ENCODE measurements at places on chromosomes 11 and 22.

DNA sequence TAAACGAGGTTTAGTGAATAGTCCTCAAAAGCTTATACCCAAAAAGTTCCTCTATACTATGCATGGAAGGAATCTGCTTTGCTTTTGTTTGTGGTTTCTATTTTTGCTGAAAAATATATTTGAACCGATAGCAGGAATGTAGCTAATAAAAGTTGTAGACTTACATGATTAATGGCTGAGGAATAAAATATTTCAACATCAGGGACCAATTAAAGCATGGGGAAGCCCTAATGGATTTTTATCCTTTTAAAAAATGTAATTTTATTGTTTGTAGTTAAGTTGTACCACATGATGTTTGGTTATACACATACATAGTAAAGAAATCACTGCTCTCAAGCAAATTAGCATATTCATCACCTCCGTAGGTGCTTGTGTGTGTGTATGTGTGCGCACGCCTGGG lies 295.3 kb upstream of the CNTN5 start:
- no peak for DNase-seq

GRCh38 chr11:1560002-1560648 lies 11.9 kb downstream of the DUSP8 start:
- DNase-seq, result no peak

DNA sequence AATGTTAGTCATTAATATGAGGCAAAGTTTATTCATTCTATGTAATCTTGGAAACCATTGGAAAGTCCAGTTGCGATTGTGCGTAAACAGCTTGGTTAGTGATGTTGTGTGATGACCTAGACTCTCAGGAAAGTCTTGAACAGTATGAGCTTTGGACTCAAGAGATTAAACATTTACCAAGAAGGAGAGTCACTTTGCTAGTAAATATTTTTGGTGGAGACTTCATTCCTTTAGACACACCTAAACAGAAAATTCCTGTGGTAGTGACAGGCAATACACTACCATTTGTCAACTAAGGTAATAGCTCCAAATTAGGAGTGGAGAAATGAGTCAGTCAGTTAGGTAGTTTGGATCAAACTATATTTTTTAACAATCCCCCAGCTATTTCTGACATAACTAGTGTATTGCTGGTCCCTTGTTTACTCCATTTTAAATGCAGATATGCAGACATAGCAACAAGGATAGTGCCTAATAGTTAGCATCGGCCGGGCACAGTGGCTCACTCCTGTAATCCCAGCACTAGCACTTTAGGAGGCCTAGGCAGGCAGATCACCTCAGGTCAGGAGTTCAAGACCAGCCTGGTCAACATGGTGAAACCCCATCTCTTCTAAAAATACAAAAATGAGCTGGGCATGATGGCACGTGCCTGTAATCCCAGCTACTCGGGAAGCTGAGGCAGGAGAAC lies 89.3 kb downstream of the ARHGAP42 start:
- no peak for DNase-seq

DNA sequence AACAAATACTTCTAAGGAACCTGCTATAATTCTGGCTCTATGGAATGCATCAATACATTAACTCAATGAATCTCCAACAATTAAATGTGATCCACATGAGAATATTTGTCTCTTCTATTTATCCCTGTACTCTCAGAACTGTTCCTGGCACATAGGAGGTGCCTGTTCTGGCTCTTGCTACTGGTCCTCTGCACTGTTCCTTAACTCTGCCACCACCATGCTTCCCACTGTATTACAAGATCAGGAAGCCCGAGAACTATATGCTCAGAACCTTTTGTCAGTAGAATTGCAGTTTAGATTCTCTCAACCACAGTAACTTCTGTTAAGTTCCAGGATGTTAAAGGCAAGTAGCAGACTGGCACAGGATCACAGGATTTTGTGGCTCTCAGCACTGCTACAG lies 376.3 kb upstream of the CCDC90B start:
- DNase-seq, result no peak

DNA sequence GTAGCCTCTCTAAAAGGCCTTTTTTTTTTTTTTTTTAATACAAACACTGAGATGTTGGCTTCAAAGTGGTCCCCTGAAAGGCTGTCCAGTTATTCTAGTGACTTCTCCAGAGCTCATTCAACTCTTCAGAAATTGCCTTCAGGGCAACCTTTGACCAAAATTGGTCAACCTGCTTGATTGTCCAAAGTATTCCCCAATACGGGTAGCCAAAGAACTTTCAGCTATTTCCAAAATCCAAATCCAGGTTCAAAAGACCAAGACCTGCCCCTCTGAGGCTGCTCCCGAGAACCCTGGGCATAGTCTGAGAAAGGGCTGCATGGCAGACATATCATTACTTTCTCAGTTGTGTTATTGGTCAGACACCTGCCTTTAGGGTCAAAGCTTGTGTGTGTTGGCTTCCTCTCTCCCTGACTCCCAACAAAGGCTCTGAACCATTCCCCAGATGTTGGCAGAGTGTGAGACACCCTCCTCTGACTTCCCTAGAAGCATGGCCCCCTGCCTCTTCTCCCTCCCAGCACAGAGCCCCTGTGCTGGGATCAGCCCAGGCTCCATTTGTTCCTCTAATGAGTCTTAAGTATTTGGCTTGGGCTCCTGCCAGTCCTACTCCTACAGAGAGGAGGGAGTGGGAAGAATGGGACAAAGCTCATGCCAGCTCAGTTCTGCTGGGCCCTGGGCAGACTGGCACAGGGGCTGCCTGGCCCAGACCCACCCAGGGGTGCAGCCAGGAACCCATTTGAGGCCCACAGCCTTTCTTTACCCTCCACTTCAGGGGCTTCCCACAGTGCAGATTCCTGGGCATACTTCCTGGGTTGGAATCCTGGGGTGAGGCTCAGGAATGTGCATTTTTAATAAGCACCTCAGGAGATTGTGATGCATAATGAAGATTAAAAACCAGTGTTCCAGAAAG lies 30.3 kb downstream of the TNKS1BP1 start:
- DNase-seq, result no peak

GRCh38 chr11:129854232-129854805 lies 38.7 kb downstream of the TMEM45B start:
- no peak for DNase-seq

DNA sequence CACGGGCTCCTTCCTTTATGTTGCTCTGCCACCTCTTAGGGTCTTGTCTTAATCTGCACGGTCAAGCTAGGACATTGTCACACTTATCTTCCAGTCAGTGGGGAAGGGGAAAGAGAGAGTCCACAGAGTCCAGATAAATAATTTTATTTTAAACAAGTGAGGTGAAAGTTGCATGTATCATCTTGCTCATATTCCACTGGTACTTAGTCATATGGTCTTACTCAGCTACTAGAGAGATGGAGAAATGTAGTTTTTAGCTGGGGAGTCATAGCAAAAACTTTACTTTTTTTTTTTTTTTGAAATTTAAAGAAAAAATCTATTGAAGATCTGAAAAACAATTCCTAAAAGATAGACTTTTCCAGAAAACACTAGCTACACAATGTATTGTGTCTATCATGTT lies 29.0 kb downstream of the PDE3B start:
- DNase-seq, result no peak

GRCh38 chr22:36471341-36471821 lies 10.1 kb downstream of the TXN2 start:
- DNase-seq, result no peak

DNA sequence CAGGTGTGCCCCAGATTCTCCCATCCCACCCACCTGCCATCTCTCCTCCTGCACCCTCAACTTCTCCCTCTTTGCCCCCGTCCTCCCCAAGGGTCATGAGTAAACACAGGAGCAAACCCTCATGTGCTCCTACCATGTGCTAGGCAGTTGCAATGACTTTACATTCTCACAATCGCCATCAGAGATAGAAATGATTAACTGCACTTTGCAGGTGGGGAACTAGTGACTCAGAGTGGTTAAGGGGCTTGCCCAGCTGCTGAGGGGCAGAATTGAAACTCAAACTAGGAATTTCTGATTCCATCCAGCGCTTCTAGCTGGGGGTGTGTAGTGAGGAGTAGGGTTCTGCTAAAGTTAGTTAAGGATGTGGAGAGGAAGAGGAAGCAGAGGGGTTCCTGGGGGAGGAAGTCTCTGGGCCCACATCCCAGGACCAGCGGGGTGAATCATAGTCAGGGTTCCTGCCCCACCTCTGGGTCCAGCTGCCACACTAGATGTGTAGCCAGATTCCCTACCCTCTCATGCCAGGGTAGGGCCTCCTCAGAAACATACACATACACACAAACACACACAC lies 16.0 kb upstream of the PRG2 start:
- DNase-seq, result no peak

DNA sequence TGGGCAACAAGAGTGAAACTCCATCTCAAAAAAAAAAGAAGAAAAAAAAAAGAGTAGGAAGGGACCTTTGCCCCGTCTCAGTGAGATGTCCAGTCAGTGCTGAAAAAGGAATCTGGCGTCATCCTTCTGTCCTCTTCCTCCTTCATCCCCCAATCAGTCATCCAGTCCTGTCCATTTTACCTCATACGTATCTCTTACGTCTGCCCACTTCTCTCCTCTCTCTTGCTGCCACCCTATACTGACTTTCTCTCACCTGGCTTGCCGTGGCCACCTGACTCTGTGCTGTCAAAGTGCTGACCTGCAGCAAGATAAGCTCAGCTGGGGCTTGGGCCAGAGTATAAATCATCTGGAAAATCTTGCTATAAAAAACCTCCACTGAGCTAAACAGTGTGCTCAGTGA lies 13.6 kb downstream of the SEPTIN3 start:
- no peak for DNase-seq

DNA sequence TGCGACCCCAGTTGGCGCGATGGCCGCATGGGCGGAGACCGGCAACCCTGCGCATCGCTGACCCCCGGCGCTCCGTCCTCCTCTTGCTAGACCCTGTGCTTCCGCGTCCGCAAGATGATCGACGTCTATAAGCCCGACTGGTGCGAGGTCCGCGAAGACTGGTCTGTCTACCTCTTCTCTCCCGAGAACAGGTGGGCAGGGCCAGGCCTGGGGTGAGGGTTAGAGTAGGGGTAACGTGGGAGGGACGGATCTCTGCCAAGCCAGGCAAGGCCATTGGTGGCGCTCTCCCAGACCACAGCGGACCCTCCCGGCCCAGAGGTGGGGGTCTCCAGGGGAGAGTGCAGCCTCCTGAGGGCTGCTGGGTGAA lies 92.1 kb downstream of the CACNA1I start:
- no peak for DNase-seq

DNA sequence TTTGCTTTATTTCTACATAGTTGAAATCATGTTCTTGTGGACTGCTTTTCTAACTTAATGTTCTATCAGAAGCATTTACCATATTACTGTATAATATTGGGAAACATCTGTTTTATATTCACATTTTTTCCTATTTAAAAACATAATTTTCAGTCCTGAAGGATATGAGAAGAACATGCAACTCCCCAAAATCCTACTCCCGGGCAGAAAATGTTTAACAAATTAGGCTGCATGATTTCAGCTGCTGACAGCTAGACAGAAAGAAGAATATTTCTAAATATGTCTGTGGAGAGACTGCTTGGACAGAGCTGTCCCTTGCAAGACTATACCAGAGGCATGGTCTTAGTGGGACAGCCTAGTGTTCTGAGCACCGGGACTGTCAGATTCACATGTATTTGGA lies 15.7 kb upstream of the AMPD3 start:
- no peak for DNase-seq

DNA sequence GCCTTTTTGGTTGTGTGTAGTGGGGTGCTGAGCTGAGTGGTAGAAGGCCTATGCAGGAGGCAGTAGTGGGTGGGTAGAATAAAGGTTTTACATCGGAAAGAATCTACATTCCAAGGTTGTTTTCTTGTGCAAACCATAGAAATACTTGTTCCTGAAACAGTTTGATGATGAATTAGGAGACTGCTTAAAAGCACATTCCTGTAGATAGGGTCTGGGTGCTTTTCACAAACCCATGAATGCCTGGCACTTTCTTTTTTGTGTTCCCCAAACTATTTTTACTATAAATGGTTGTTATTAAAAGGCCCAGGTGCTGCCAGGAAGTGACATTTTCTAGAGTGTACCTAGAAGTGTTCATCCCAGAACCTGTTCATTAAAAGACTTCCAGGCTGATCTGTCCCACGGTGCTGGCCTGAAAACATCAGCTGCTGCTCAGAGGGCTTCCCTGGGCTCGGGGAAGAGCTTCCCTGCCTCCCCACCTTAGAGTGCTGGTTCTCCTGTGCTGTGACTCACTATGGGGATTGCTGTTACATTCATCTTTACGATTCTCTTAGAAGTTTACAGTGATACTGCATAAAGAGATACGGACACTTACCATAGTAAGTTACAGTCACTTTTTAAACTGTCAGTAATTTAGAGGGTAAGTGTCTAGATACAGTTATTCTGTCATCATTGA lies 27.9 kb downstream of the PPFIA1 start:
- no peak for DNase-seq

GRCh38 chr11:83033972-83034672 lies 37.6 kb downstream of the RAB30 start:
- peak; percentile 19 for DNase-seq

GRCh38 chr11:93474123-93474522 lies 69.1 kb downstream of the SMCO4 start:
- DNase-seq, result no peak

DNA sequence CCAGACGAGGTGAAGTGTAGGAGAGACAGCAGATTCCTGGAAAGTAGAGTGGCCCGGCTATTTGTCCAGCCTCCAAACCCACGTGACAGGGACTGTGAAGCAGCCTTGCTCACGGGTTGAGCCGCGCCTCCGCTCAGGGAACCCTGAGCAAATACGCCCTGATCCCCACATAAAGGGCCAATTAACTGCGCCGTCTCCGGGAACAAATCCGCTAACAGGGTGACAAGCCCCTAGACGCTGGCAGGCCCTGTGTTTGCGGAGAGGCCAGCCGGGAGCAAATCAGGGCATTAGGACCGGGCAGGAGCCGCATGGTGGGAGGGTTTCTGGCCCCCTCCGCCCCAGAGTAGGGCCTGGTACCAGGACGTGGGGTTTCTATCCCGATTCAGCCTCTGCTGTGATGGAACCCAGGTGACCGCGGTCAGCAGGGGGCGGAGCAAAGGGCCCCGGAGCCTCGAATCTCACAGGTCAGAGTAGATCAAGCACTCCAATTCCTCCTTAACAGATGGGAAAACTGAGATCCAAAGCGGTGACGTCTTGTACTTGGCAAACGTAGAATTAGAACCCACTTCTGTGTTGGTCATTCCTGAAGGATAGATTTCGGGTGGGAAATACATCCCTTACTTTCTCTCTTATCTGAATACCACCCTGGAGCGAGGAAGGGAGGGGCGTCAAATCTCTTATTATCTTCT lies 2.0 kb upstream of the ROBO3 start:
- no peak for DNase-seq

GRCh38 chr11:118074785-118075184 lies 2.1 kb upstream of the TMPRSS4 start:
- no peak for DNase-seq

DNA sequence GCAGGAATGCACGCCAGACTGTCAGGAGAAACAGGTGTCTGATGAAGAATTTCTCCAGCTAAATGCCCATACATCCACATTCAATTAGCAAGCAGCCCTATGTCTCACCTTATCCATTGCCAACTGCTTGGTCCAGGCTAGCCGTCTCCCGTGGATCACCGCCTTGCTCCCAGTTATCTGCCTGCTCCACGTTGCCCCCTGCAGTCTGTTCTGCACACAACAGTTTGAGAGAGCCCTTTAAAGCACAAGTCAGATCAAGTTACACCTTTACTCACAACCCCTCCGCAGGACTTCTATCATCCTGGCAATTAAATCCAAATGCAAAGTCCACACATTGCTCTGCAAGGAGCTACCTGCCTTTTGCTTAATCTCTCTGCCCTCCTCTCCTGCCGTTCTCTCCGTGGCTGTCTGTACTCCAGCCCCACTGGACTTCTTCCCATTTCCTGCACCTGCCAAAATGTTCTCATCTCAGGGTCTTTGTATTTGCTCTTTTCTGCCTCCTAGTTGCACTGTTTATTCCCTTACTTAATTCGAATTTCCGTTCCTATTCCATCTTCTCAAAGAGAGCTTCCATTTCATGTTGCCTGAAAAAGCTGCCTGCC lies 185.3 kb upstream of the LARGE1 start:
- DNase-seq, result no peak
